ENCODE measurements at places on chromosomes 4 and X.

- H3K4me1 ChIP-seq: no peaks in the 10 kb centered on the region
- no peaks in the 10 kb centered on the region for H3K27me3 ChIP-seq
- H3K27ac ChIP-seq: no peak overlapping the region
- H3K4me3 ChIP-seq: no peak overlapping the region
- DNase-seq: no peak
- no peaks in the 10 kb centered on the region for H3K36me3 ChIP-seq
Observed at GRCh38 chr4:156362581-156362980, 408.9 kb upstream of the CTSO start.

DNA sequence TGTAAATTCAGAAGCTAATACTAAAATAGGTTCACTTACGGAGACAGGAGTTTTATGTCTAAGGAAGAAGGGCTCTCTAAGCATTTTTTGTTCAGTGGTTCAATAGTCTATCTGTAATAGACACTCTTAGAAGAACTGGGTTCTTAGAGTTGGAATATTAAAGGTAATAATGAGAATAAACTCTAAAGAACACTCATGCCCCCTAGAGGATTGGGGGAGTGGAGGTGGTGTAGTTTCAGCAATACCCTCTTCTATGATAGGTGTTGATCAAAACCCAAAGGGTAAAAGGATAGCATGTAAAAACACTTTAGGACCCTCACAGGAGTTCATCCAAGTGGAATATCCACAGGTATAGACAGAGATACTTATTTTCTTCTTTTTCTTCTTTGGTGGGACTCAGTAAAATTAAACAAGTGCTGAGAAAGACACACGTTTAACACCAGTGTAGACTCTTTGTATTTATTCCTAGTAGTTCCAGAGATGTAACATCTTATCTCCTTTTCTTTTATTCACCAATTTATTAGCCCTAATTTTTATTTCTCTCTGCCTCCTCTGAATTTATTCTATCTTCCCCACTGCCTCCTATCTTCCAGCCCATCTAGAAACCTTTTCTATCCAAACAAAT is 25.7 kb upstream of the MND1 start:
- H3K27me3 ChIP-seq: no peaks in the 10 kb centered on the region
- H3K4me1 ChIP-seq: no peaks in the 10 kb centered on the region
- peak; percentile 29 for DNase-seq
- H3K36me3 ChIP-seq: peaks cover 22% of the 10 kb centered on the region

DNA sequence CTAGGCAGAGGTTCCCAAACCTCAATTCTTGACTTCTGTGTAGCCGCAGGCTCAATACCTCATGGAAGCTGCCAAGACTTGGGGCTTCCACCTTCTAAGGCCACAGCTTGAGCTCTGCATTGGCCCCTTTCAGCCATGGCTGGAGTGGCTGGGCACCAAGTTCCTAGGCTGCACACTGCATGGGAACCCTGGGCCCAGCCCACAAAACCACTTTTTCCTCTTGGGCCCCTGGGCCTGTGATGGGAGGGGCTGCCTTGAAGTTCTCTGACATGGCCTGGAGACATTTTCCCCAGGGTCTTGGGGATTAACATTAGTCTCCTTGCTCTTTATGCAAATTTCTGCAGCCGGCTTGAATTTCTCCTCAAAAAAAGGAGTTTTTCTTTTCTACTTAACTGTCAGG is 14.0 kb upstream of the LOC101059915 start:
- no peak overlapping the region for H3K27ac ChIP-seq
- H3K4me1 ChIP-seq: no peaks in the 10 kb centered on the region
- H3K4me3 ChIP-seq: no peak overlapping the region
- DNase-seq: no peak
- peaks cover 3% of the 10 kb centered on the region for H3K36me3 ChIP-seq
- peaks cover 13% of the 10 kb centered on the region for H3K27me3 ChIP-seq

DNA sequence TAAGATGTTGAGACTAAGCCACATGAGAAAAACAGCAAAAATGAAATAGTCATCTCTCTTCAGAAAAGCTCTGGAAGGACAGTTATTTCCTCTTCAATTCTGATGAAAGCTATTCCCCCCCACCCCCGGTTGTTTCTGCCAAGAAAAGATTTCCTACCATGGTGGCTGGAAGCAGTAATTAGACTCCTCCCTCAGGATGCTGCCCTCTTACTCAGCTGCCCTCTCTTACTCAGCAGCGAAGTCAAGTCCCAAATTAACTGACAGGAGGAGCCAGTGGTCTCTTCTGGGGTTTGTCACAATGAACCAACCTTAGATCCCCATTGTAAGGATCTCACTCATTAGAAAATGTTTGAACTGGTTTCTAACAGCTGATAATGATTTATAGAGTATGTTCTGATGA is 38.0 kb downstream of the GPM6B start:
- DNase-seq: no peak
- peaks cover 12% of the 10 kb centered on the region for H3K36me3 ChIP-seq
- peaks cover under 1% of the 10 kb centered on the region for H3K4me1 ChIP-seq
- H3K27ac ChIP-seq: no peak overlapping the region
- no peak overlapping the region for H3K4me3 ChIP-seq
- H3K27me3 ChIP-seq: no peaks in the 10 kb centered on the region

DNA sequence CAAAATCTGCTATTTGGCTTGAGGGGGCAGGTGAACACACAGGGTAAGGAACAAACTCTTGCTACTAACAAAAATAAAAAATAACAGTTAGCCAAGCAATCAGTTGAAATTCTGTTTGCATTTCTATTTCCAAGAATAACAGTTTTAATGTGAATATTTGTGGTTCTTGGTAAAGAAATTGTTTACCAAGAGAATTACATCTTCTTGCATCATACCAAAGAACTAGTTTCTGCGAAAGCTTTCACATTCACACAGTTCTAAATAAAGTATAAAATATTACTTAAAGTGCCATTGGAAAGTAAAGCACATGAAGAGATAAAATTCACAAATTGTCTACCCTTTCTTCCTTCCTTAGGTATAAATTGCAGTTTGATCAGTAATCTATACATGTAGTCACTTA is 54.4 kb downstream of the KLHL4 start:
- no peaks in the 10 kb centered on the region for H3K27me3 ChIP-seq
- no peaks in the 10 kb centered on the region for H3K36me3 ChIP-seq
- no peaks in the 10 kb centered on the region for H3K4me1 ChIP-seq
- no peak overlapping the region for H3K4me3 ChIP-seq
- H3K27ac ChIP-seq: no peak overlapping the region
- DNase-seq: no peak

DNA sequence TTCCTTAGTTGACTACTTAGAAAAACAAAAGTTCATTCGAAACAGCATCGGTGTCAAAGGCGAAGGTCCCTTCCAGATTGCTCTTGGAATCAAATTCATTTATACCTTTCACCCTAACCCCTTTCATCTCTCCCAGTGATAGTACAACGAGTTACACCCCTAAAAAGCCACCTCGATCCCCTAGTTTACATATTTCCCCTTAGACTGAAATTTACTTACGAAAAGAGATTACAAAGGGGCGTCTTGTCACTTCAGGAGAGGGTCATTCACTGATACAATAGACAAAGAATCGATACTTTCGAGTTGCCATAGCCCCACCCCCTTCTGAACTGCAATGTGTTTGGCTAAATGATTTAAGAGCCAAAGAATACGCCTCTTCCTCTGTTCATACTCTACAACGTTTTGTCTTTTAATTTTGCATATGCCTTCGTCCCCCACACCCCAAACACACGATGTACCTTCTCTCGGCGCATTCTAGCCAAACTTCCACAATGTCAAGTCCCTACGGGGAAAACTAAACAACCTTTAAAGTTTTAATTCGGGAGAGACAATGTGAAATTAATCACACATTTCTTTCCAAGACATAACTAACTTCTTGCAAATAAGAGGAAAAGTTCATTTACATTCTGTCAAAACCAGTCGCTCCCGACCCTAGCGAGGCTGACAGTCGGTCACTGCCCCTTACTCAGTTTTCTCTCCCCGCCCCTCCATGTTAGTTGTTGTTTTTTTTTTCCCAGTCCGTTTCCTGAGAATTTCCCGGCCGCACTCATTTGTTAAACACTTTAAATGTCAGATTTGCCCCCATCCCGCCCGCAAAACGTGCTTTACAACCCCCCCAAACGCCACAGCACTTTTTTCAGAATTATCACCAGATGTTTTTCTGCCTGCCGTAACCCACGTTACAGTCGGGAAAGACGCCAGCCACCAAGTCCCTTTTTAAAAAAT is 88.6 kb downstream of the HPRT1 start:
- peaks cover 34% of the 10 kb centered on the region for H3K36me3 ChIP-seq
- peak overlapping the region; percentile 87 for H3K27ac ChIP-seq
- peaks cover 19% of the 10 kb centered on the region for H3K4me1 ChIP-seq
- H3K4me3 ChIP-seq: peak overlapping the region; percentile 98
- no peaks in the 10 kb centered on the region for H3K27me3 ChIP-seq

All from Calu3 (cell line).